ENCODE measurements at places on chromosomes 4 and X.

DNA sequence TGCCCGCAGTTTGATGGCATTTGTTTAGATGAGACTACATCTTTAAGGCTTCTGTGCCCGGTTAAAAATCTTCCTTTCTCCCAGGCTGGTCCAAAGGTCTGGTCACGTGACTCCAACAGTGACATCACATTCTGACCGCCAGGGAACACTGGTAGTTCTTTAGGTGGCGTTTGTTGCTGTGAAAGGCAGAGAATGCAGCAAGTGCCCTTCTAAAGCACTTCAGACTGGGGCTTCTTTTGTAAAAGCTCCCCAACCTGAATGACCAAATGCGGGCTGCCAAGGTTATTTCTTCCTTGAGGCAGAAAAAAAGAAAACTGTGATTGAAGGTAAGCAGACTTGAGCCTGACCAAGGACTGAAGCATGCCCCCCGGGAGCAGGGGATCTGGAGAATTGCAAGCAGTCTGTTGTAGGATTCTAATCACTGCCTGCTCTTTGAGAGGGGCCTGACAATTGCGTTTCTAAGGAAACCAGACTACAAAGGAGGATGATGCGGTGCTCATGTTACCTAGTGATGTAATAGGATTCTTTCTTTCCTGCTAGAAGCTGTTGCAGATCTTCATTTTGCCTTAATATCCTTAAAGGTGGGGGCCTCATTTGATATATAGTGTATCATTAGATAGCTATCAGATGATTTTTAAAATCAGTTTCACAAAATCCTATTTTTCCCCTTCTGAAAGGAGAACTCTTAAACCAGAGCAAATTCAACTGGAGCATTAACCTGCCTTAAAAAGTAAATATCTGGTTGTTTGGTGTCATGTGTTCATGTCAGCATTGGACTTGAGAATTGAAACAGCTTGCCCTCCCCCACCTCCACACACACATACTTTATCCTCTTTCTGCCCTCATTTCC is 133.1 kb downstream of the AKAP4 start:
- no peak for DNase-seq

DNA sequence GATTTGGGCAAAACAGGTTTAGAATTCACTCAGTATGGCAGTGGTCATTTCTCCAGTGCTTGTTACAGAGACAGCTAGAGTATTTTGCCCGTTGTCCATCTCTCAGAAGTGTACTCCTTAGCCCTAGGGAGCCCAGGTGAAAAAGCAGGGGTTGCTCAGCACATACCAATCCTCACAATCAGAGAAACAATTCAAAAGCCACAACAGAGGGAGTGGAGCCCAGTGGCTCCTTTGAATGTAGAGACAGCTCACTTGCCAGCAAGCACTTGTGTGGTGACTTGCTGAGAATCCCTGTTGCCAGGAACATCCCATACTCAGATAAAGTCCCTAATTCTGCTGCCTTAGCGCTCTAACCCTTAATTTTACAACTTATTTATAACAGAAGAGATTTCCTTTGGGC is 1488.3 kb downstream of the RPA4 start:
- no peak for DNase-seq

DNA sequence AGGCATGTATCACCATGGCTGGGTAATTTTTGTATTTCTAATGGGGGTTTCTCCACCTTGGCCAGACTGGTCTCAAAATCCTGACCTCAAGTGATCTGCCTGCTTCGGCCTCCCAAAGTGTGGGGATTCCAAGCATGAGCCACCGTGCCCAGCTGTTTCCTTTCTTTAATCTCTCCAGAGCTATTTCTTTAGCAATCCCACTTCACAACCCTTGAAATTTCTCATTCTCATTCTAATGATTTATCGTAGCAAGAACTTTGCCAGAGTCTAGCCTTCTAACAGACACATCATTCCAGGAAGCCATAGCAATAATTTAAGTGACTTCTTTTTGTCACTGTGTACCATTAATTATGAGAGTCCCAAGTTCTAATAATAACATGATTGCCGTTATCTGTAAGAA is 68.6 kb downstream of the RXFP1 start:
- DNase-seq = no peak

DNA sequence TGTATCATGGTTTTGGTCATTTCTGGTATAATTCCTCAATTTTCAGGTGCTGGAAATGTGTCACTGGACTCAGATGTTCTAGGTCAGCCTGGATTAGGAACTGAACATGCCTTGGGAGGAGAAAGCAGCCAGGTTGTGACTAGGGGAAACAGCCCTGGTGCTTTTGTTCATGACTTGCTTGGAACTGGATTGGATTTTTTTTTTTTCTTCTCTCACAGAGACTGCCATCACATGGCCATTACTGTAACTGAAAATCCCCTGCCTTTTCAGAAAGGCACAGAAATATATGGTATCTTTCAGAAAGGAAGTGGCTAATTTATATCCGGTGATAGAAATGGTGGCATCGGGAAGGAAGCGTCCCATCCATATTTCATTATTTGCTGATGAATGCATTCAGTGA is 34.6 kb downstream of the SEPTIN11 start:
- DNase-seq = no peak

DNA sequence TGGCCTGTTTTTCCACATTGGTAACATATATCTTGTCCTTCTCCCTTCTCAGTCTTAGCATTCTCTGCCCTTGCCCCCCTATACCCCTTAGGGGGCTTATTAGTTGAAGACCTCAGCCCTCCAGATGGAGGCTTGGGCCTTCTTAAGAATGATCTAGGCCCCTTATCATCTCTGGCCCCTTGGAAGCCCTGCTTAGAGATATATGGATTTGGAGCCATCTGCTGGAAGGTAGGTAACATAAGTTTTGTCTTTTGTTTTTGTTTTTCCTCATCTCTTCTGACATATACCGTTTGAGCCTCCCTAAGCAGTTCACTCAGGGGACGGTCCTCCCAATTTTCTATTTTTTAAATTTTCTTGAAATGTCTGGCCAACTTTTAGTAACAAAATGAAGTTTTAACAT is 48.3 kb upstream of the NAP1L2 start:
- no peak for DNase-seq

GRCh38 chr4:66404141-66404540 is 733.9 kb upstream of the EPHA5 start:
- DNase-seq = no peak

DNA sequence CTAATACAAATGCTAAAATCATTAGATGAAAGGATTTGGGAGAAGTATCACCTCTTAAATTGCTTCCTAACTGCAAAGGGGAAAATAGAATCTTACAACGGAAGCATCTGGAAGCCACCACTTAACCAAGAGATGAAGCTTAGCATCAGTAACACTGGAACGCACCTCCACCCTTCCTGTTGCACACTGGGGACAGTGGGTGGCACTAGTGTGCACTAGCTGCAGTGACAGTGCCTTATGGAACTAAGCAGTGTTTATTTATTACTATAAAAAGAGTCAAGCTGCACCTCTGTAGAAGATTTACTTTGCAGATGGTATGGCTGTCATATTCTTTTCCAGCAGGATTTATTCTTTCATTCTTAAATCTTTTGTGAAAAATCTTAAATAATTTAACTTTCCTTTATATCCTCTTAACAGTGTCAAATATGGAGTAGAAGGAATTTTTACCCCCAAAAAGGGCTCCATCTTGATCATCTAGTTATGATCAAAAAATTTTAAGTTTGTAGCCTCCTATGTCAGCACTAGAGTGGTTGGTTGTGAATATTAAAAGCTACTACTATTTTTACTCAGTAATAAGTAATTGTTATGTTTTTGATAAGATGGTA is 76.7 kb downstream of the SCD5 start:
- no peak for DNase-seq

DNA sequence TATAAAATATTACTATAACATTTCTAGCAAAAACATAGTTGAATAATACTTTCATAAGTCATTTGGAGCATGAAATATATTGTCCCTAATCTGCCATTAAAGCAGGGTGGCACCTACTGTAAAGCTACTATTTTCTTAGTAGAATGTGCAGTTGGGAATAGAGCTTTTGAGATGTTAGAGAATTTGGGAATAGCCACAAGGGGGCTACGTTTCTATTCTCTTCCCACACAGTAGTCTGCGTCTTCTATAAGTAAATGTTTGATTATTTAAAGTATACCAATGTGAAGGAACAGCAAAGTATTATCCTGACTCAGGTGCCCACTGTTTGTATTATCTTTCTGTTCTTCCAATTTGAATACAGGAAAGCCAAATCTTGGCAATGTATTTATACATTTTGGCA is 323.2 kb upstream of the GIMD1 start:
- no peak for DNase-seq

- DNase-seq = no peak
These were observed 96.5 kb downstream of the PALLD start for GRCh38 chr4:168593399-168593798.

DNA sequence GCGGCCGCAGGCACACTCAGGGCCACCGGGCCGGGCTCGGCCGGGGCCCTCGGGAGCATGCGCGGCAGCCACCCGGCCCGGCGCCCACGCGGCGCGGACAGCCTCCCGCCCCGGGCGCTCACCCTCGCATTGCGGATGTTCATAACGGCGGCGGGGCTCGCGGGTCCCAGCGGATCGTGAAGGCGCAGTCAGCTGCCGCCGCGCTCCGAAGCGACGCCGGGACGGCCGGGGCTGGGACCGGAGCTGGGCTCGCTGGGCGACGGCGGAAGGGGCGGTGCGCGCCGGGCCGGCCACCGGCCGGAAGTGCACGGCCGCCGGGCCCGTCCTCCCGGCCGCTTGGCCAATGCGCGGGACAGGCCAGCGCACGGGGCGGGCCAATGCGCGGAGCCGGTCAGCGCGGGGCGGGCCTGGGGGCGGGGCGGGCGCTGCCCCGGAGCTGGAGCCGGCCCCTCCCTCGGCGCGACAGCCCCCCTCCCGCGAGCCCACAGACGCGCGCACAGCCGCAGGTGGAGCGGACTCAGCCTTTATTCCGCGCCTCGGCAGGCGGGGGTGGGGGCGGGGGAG is at the start of gene NAA10:
Gene NAA10, minus strand, starts transcription at position 276 of the 564 bp plus-strand sequence. Its CDS starts 133 bp downstream, at position 143.
- peak; percentile 51 for DNase-seq

- DNase-seq = no peak
These were observed 39.4 kb downstream of the ZNF185 start for GRCh38 chrX:152937236-152937635.

DNA sequence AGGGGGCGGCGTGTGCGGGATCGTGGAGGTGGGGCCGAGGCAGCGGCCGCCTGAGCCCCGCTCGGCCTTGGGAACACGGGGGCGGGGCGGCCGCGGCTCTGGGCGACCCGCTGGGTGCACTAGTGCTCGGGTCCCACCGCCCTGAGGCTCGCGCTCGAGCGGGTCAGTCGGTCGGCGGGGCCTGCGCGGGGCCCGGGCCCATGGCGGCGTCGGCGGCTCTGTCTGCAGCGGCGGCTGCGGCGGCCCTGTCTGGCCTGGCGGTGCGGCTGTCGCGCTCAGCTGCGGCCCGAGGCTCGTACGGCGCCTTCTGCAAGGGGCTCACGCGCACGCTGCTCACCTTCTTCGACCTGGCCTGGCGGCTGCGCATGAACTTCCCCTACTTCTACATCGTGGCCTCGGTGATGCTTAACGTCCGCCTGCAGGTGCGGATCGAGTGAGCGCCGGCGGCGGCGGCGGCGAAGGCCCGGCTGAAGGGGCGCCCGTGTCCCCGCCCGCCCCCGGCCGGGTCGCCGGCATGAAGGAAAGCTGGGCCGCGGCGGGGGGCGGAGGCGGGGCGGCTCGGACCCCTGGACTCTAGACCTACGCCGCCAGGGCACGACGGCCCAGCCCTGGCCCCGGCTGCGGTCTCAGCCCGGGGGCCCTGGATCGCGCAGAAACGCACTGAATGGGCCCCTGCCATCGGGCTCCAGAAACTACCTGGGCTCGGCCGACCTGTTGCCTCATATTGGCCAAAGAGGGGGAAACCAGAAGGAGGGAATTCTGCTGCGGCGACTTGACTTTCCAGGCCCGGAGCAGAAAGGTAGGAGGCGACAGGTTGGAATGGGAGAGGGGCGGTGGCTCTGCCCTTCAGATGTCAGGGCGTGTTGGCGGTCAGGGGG is at the start of gene SMIM10L2A:
Gene SMIM10L2A, plus strand, starts transcription at position 13 of the 878 bp plus-strand sequence. Its CDS starts 188 bp downstream, at position 201.
- DNase-seq = no peak

DNA sequence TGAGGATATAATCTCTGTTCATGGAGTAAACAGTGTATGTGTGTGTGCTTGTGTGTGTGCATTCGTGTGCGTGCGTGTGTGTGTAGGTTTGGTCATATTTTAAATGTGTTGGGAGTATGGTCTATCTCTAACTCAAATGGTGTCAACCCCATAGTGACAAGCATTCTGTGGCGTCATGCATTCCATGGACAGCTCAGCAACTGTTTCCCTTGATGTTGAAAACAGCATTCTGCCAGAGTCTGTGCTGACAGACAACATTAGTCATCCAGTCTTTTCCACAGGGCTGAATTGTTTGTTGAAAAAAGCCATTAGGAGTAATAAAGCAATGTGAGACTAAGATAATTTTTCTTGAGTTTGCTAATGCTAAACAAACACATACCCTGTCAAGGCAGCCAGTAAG is 706.6 kb downstream of the PCDH19 start:
- DNase-seq = no peak

GRCh38 chr4:129863206-129863605 is 767.3 kb downstream of the C4orf33 start:
- no peak for DNase-seq

DNA sequence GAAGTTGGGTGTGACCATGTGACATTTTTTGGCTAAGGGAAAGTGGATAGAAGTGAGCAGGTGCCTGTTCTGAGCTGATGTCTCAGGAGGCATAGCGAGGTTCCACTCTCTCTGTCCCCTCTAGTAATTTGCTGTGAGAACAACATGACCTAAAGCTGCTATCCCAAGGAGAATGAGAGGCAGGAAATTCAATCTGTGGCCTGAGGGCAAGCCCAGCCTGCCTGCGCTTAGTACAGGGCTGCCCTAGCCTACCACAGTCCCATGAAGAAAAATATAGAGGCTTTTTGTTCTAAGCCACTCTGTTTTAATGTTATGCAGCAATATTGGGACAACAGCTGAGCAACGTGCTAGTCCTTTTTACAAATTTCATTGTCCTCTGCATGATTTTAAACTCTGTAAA is 193.1 kb downstream of the LDB2 start:
- DNase-seq = no peak

- no peak for DNase-seq
These were observed 29.0 kb upstream of the TMEM154 start for GRCh38 chr4:152708796-152709195.

DNA sequence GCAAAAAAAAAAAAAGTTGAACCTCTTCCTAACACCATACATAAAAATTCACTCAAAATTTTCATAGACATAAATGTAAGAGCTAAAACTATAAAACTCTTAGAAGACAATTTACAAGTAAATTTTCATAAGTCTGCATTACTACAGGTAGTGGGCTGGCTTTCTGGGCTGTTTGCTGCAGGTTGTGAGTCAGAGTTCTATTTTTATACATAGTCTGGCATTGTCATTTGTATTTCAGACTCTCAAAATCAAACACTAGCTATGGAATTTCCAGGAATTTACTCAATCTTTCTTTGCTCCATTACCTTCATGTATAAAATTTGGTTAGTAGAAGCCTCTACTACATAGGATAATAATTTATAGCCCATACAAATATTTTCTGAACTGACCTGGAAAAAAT is 227.2 kb downstream of the COX18 start:
- no peak for DNase-seq
